ENCODE measurements at places on chromosomes 7 and 10.

- no peak for DNase-seq
Observed at GRCh38 chr7:41809940-41810576, 107.2 kb upstream of the INHBA start.

DNA sequence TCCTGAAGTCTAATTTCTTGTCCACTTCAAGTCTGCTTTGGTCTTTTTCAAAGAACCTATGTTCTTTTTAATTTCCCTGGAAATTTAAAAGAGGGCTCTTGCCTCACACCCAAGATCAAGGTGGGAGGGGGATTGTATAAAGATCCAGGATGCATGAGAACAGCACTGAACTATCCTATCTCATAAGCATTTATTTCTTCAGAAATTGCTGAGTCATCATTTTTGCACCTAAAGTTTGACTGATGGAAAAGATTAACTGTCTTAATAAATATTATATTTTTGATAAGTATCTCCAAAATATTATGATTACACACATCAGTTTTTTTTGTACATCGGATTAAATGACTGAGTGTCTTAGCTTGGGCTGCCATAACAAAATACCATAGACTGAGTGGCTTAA, 90.5 kb downstream of the RPS24 start:
- no peak for DNase-seq

DNA sequence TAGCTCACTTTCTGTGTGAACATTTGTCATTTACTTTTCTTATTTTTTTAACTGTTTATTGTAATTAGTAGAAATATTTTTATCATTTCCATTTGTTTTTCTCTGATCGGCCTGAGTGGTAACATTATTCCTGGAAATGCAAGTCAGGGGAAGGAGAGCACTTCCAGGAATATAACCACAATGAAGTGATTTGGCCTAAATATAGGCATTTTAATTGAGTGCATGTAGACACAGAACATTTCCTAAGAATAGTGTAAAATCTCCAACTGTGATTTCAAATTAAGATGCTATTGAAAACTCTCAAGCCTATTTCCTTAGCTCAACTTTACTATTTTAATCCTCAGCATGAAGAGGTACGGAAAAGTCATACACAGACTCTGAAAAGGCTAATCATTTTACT, 86.5 kb upstream of the SKAP2 start:
- no peak for DNase-seq

GRCh38 chr10:25280573-25280972, 105.8 kb downstream of the GPR158 start:
- no peak for DNase-seq

GRCh38 chr10:87850742-87851205, 12.6 kb downstream of the KLLN start:
- DNase-seq, result no peak

GRCh38 chr10:100636848-100637553, 101.3 kb downstream of the HIF1AN start:
- DNase-seq, result no peak

- DNase-seq, result no peak
Observed at GRCh38 chr10:58543141-58543540, 30.5 kb downstream of the BICC1 start.

- DNase-seq, result peak; percentile 39
Observed at GRCh38 chr7:7504910-7505704, 30.6 kb downstream of the COL28A1 start.

DNA sequence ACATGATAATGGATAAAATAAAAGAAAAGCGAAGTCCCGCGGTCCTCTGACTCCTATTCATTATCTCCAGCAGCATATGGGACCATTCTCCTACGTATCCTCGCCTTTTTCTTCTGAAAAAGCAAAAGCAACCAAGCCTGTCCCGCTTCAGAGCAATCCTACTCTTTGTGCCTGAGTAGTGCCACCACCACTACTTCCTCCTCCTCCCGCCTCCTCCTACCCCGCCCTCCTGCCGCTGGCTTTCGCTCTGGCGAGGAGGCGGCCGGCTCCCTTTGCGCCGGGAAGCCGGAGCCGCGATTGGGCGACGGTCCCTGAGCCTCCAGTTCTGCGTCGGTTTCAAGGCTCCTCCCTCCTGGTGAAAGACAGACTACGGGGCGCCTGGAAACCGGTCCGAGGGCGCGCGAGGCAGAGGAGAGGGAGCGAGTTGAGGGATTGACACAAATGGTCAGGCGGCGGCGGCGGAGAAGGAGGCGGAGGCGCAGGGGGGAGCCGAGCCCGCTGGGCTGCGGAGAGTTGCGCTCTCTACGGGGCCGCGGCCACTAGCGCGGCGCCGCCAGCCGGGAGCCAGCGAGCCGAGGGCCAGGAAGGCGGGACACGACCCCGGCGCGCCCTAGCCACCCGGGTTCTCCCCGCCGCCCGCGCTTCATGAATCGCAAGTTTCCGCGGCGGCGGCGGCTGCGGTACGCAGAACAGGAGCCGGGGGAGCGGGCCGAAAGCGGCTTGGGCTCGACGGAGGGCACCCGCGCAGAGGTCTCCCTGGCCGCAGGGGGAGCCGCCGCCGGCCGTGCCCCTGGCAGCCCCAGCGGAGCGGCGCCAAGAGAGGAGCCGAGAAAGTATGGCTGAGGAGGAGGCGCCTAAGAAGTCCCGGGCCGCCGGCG, at the start of gene FZD1:
Gene FZD1 (plus strand): TSS at position 388 of the 878 bp plus-strand sequence. CDS start 448 bp downstream, at position 836.
- peak; percentile 97 for DNase-seq

DNA sequence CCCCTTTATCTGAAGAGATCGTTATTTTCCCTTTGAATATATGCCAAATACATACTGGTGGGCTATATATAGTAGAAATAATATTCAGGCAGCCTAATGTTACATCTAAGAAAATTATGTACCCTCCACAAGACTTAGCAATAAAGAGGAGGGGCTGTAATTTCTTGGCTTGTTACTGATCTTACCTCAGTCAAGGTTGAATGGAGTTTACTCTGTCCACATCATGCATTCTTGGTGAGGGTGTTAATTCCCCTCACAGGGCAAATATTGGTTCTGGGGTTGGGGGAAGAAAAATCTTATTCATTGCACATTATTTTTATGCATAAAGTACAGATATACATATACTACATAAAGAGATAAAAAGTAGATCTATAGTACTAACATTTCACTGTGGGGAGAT, 145.8 kb upstream of the ANK3 start:
- no peak for DNase-seq

DNA sequence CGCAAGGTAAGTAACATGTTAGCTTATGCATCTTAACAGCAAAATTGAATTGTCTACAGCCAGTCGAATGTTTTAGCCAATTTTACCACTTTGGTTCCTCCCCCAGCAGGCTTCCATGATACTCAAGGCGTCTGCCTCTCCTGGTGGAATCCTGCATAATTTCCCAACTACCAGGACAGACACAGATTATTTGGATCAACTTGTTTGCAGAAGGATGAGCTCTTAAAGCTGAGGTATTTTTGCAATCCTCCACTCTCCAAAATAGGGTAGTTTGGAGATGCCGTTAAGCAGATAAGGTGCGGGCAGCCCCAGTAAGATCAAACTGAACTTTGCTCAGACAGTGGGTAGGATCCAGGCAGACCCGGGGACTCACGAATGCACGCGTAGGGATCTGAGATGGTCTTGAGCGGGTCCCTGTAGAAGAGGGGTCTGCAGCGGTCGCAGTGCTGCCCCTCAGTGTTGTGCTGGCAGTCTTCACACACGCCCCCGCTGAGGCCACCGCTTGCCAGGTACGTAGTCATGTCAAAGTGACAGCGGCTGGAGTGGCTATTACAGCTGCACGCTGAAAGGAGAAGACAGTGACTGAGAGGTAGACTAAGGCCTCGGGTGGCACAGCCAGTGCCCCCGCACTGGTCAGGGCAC, 27.4 kb downstream of the LAMB4 start:
- DNase-seq, result no peak

- peak; percentile 3 for DNase-seq
Observed at GRCh38 chr10:88466786-88467185, 116.3 kb downstream of the RNLS start.

- DNase-seq, result no peak
Observed at GRCh38 chr7:158343936-158344455, 243.6 kb downstream of the PTPRN2 start.

DNA sequence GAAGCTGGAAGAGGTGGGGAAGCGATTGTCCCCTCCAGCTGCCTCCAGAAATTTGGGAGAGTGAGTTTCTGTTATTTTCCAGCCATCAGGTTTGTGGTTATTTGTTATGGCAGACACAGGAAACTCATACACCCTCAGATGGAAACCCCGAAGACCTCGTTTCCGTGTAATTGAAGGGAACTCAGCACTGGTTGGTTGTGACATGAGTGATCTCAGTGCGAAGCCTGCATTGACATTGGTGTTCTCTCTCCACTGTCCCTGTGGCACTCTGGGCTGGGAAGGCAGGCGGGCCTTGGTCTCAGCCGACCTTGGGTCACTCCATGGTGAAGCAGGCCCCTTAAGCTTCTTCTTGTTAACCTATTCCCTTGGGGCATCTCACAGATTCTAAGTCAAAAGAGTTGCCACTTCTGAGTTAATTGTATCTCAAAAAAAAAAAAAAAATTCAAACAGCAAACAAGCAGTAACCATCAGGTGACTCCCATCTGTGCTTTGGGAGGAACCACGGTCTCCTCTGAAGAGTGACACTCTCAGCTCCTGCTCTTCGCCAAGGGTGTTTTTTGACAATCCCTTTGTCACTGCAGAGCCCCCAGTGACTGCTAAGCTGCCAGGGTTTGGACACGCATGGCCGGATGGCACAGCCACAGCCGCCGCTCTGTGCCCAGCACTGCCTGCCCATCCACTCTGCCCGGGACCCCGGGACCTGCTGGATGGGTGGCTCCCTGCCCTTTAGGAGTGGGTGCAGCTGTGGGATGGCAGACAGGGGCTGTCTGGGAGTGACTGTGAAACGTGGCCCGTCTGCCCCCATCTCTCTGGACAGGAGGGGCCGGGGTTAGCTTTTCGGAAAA, 233.6 kb downstream of the PRPF18 start:
- DNase-seq, result no peak
